CD4-positive, alpha-beta T cell (primary cell): ENCODE measurements at places on chromosomes 1 and 21.

DNA sequence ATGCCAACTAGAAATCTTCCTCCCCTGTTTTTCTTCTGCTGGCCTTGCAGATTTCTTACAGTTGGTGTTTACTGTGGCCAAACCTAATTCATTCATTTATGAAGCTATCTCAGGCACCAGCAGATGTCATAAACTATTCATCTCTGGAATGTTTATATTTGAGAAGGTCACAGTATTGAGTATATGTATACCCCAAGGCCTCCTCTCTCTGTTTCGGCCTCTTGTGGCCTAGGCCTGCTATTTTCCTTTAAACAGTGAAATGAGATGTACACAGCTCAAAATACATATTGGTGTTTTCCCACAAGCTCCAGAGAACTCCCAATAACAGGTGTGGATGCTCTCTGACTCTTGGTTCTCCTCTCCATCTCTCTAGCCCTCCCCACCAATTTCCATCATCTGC is 520.7 kb upstream of the CAMK1G start:
- DNase-seq, result no peak

GRCh38 chr1:112672842-112673241 is 1.6 kb upstream of the MOV10 start:
- DNase-seq, result no peak

DNA sequence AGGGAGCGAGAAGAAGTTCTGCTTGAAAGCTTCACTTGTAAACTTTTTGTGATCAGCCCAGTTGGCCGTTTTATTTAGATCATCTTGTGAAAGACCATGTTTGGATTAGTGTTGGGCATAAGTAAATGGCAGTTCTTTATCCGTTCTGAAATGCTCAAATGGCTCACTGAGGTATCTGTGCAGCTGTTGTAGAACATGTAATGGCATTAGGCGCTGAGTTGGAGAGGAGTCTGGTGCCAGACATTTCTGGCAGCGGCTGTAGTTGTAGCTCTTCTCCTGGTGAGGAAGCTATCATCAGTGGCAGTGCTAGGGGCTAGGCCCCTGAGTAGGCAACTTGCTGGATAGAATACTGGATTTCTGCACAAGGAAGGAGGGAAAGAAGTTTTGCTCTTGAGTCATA is 321.6 kb downstream of the LMO4 start:
- no peak for DNase-seq

DNA sequence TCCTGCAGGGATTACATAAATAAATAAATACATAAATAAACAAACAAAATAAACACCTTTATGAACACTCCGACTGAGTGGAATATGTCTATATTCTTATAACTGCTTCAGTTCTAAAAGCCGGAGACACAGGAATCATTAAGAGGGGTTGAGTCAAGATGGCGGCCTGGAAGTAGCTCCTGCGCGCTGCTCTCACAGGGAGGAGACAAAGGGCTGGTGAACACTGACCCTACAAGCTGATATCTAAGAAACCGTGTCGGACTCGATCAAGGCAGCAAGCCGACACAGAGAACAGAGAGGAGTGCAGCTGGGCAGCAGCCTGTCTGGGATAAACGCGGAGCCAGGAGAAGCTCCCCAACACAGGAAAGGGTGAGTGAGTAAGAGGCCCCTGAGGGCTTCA is 1098.6 kb upstream of the NCAM2 start:
- DNase-seq, result peak; percentile 3

- DNase-seq, result no peak
These were observed 189.6 kb upstream of the PTGFR start for GRCh38 chr1:78301141-78301540.

GRCh38 chr21:29245104-29245643 is 53.5 kb upstream of the BACH1 start:
- DNase-seq, result no peak
